ENCODE measurements at places on chromosomes 11 and 22.

DNA sequence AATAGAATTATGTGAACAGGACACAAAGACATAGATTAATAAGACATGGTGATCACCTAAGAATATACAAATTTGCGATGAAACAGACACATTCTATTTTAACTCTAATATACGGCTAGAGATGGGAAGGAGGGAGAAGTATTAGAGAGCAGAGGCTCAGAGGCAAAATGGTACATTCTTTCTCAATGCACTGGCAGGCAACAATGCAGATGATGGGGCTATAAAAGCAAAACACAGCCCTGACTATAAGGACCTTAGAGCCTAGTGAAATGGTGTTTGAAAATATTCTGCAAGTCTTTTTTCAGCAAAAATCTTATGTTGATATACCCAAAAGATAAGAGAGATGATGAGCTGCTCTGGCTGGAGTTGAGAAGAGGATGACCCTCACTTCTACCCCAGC lies 13.1 kb downstream of the TCF20 start:
- no peak for DNase-seq

- DNase-seq: peak; percentile 60
Measured at GRCh38 chr22:23128269-23129108, 13.3 kb downstream of the RSPH14 start.

- no peak for DNase-seq
Measured at GRCh38 chr11:123065621-123066020, 3.7 kb upstream of the HSPA8 start.

DNA sequence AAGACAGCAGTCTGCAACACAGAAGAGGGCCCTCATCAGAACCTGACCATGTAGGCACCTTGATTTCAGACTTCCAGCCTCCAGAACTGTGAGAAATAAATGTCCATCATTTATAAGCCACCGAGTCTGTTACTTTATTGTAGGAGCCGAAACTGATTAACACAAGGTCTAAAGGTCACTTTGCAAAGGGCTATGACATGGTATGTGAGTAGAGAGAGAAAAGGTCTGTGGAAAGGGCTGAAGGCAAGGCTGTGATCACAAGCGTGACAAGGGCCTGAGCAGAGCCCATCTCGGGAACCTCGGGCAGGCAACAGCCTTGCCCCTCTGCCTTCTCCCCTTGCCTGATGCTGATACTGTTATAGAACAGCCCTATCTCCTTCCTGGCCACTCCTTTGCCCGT lies 73.4 kb upstream of the TEAD1 start:
- no peak for DNase-seq

DNA sequence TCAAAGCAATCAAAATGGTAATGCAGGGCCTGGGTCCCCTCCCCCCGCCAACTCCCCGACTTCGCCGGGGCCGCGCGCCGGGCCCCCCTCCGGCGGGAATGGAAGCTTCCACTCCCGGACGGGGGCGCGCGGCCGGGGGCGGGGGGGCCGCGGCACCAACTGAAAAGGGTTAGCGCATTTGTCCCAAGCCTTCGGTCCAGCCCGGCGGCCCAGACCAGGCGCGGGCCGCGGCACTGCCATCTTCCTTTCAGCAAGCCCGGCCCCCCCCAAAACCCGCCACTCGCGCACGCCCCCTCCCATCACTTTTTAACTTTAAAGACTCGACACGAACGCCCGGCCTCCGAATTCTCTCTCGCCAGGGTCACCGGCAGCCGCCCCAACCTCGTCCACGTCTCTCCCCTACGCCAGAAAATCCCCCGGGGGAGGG lies 2.8 kb downstream of the PHF21B start:
- DNase-seq: no peak

- DNase-seq: no peak
Measured at GRCh38 chr11:113951537-113951936, 23.4 kb upstream of the HTR3A start.

DNA sequence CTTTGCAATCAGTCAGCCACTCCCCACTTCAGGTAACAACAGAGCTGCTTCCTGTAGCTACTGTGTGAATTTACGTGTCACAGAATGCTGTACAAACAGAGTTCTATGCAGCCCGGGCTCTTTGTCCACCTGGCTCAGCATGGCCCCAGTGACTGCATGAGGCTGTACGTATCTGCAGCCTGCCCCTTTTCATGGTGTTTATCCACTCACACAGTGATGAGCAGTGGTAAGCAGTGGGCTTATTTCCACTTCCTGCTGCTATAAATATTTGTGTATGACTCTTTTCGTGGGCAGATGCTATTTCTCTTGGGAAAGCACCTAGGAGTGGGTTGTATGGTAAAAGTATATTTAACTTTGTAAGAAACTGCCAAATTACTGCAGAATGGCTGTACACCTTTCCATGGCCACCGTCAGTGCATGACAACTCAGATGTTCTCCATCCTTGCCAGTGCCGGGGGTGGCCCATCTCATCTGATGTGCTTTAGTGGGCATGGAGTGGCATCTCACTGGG lies 43.3 kb downstream of the MYEOV start:
- DNase-seq: no peak

- DNase-seq: no peak
Measured at GRCh38 chr11:31689559-31689958, 121.6 kb downstream of the PAX6 start.

DNA sequence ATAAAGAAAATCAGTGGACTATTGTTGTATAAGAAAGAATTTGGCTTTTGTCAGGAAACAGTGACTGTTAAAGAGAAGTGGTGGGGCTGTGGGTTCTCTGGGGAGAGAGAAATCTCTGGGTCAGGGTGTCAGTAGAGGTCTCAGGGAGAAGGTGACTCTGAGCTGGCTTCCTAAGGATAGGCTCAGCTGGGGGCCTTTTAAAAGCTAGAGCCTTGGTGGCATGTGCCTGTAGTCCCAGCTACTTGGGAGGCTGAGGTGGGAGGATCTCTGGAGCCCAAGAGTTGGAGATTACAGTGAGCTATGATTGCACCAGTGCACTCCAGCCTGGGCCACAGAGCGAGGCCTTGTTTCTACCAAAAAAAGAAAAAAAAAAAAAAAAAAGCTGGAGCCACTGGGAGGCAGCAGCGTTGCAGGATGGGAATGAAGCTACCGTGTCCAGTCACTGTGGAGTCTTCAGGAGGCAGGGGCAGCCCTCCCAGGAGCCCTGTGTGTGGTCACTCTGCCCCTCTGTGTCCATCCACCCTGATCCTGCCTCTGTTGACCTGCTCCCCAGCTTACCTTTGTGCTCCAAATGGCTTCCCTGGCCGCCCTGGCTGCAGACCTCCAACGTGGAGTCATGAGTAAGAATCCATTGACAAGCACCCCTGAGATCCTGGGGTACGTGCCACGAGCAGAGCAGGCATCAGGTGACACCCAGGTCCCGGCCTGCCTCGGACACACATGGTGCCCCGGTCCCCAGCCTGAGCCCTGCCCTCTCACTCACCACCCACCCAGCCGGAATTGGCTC lies 5.4 kb upstream of the MIF start:
- DNase-seq: no peak

- no peak for DNase-seq
Measured at GRCh38 chr11:1289211-1289935, 20.1 kb downstream of the TOLLIP start.

GRCh38 chr11:71086687-71087258 lies 165.6 kb downstream of the SHANK2 start:
- DNase-seq: no peak

DNA sequence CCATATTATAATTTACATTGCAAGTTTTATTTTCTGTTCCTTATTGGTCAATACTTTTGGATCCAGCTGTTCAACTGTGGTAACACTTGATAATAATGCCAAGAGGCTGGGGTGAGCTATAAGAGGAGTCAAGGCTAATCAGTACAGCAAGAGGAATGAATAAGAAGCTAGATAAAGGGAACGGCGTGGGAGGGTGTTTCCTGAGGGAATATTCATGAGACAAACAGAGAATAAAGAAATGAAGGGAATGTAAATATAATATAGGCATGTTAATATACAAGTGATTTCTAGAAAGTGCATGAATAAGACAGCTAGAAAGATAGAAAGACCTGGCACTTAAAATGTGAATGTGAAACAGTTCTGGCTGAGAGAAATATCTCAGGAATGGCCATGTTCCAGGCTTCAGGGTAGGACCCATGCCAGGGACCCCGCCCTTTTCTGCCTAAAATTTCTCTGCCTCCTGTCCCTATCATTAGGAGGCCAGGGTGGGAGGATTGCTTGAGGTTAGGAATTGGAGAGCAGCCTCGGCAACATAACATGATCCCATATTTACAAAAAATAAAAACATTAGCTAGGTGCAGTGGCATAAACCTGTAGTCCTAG lies 3.9 kb downstream of the OR51B4 start:
- no peak for DNase-seq

GRCh38 chr11:134742956-134743819 lies 331.1 kb upstream of the B3GAT1 start:
- no peak for DNase-seq

DNA sequence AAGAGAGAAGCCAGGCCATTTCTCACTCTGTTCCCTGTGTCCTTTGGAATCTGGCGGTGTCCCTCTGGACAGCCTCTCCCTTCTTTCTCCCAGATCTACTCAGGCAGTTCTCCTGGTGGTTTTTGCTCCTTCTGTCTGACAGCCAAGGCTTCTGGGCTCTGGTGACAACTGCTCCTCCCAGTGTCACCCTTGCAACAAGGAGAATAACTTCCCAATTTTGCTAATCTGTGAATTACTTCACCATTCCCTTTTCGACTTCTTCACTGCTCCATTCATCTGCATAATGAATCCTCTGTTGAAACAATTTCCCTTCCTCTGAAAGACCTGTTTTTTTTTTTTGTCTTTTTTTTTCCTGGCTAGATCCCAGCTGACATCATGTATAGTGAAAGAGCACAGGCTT lies 56.3 kb upstream of the PDE3B start:
- no peak for DNase-seq

GRCh38 chr11:45383224-45383623 lies 97.1 kb upstream of the SYT13 start:
- DNase-seq: no peak

DNA sequence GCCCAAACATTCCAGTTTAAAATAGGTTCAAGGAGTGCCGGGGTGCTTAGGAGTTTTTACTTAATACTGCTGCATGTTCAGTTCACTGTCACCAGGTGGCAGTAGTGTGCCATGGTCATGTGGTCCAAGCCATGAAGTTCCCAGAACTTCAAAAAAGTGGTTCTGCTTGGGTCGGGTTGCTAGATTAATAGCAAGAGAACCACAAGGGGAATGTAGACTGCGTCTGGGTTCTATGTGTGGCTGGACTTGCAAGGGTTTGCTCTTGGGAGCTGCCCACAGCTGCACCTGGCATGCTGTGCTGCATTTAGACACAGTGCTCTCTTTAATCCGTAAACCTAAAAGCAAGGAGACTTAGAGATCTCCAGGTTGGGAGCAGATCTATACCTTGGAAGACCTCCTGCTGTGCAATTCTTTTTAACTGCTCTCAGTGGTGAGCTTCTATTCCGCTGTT lies 6.5 kb upstream of the SPON1 start:
- DNase-seq: peak; percentile 41

DNA sequence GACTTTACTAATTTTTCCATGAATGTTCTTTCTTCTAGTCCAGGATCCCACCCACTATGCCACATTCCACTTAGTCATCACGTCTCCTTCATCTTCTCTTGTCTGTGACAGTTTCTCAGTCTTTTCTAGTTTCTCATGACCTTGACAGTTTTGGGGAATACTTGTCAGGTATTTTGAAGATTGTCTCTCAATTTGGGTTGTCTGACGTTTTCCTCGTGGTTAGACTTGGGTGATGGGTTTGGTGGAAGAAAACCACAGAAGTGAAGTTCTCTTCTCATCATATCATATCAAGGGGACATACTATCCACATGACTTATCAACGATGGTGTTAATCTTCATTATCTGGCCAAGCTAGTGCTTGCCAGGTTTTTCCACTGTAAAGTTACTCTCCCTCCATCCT lies 102.4 kb downstream of the LRRC32 start:
- no peak for DNase-seq

GRCh38 chr22:46349238-46349637 lies 13.7 kb downstream of the TRMU start:
- no peak for DNase-seq

DNA sequence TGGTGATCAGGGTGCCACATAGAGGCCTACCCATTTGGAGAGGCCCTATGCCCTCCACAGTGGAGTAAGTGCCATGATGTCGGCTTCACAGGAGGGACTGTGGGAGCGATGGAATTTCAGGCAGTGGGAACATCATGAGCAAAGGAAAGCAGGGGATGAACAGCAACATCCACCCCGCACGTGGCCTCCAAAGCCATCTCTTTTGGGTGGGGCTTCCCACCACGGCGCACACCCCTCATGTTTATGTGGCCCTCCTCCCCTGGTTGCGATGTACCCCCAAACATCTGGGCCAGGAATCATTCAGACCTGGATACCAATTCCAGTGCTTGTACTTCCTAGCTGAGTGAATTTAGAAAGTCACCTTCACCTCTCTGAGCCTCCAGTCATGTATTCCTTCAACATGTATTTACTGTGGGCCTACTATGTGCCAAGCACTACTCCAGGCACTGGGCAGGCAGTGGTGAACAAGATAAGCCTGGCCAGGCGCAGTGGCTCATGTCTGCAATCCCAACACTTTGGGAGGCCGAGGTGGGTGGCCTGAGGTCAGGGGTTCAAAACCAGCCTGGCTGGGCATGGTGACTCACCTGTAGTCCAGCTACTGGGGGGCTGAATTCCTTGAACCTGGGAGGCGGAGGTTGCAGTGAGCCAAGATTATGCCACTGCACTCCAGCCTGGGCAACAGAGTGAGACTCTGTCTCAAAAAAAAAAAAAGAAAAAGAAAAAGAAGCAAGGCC lies 1.8 kb upstream of the MAFF start:
- no peak for DNase-seq

DNA sequence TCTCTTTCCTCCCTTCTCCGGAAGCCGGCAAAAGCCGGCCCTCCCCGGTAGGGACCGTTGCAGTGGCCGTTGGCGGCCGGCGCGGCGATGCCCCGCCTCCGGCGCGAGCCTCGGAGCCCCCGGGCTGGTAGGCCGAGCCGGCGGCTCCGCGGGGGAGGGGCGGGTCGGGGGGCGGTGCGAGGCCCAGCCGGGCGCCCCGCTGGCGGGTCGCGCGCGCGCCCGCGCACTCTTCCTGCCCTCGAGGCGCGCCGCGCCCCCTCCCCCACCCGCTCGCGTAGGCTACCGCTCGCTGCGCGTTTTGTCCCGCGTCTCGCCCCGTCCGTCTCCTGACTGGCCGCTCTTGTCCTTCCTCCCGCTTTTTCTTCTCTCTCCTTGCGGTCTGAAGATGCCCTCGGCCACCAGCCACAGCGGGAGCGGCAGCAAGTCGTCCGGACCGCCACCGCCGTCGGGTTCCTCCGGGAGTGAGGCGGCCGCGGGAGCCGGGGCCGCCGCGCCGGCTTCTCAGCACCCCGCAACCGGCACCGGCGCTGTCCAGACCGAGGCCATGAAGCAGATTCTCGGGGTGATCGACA lies 591 bp downstream of the CAPRIN1 start:
- DNase-seq: peak; percentile 80

GRCh38 chr11:31974366-31975136 lies 116.3 kb upstream of the RCN1 start:
- DNase-seq: no peak

GRCh38 chr22:28978158-28978557 lies 83.5 kb downstream of the C22orf31 start:
- no peak for DNase-seq

- no peak for DNase-seq
Measured at GRCh38 chr11:123145220-123145619, 49.8 kb downstream of the CLMP start.

GRCh38 chr11:84780689-84781293 lies 846.4 kb downstream of the DLG2 start:
- no peak for DNase-seq

GRCh38 chr11:117713538-117713991 lies 83.5 kb downstream of the DSCAML1 start:
- no peak for DNase-seq

GRCh38 chr11:14773755-14774154 lies 118.3 kb downstream of the CYP2R1 start:
- DNase-seq: no peak
